Endothelial cell of umbilical vein (primary cell): ENCODE measurements at places on chromosomes 12 and 14.

DNA sequence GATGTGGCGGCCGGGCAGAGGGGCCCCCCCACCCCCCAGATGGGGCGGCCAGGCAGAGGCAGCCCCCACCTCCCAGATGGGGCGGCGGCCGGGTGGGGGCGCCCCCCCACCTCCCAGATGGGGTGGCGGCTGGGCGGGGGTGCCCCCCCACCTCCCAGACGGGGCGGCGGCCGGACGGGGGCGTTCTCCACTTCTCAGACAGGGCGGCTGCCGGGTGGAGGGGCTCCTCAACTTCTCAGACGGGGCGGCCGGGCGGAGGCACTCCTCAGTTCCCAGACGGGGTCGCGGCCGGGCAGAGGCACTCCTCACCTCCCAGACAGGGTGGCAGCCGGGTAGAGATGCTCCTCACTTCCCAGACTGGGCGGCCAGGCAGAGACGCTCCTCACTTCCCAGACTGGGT lies 469.8 kb downstream of the PCNX1 start:
- DNase-seq: no peak

GRCh38 chr12:47935184-47935583 lies 28.2 kb upstream of the TMEM106C start:
- DNase-seq: no peak

DNA sequence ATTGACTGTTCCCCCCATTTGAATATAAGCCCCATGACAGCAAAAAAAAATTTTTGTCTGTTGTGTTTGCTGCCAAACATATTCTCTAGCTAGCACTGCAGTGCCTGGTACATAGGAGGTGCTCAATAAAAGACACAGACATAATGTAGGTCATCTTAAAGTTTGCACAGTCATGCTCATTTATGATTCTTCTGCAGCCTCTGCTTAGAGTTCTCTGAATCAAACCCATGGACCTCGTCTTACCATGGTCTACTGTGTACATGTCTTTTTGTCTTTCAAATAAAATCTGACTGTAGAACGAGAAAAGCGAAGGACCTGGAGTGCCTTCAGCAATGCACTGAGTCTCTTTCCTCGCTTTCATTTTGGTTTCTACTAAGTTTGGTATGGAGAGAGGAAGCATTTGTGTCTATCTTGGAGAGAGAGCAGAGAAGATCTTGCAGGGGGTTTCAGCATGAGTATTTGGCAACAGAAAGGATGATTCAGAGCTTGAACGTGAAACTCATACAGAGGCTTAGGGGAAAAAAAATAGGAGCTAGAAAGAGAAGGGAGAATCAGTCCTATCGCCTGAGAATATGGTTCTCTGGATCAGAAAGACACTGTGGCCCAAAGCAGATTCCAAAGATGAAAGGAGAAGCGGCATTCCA lies 38.8 kb upstream of the TMCC3 start:
- DNase-seq: peak; percentile 74

DNA sequence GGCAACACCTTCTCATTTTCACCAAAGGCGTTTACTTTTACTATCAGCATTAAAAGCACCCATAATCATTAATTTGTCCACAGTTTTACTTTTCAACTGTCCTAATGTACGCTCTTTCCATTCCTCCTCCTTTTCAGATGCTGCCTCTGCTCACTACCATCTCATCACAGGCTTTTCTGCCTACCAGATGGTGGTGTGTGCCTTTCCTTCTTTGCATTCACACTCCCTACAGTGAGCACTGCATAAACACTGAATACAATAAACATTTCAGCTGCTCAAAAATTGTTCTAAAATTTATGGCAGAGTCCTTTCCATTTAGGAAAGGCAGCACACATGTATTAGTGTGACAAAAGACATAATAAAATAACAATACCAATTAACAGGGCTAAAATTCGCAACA lies 435.7 kb downstream of the GXYLT1 start:
- no peak for DNase-seq

DNA sequence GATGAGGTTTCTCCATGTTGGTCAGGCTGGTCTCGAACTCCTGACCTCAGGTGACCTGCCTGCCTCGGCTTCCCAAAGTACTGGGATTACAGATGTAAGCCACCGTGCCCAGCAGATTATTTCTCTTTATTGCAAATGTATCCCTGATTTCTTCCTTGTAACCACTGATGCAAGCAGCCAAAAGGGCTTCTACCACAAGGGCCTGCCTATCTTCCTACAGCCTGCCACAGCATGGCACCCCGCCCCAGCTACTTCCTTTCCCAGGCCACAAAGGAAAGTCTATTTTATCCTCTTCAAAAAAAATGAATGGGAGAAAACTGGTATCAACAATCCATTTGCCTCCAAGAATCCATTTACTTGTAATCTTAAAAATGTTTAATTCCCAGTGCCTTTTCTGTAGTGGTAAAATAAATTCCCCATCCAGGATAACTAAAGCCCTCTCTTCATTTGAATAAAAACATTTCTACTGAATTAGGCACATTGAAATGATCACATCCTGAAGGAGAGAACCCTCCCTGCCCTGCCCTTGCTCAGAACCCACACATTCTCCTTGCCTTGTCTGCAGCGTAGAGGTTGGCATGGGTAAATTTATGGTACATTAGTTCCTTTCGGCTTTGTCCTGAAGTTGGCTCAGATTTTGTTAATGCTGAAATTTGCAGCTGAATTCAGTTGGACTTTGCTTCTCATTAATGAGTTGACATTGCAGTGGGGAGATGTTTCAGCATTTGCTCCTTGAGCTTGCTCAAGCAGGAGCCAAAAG lies 19.2 kb downstream of the GPHB5 start:
- DNase-seq: no peak

DNA sequence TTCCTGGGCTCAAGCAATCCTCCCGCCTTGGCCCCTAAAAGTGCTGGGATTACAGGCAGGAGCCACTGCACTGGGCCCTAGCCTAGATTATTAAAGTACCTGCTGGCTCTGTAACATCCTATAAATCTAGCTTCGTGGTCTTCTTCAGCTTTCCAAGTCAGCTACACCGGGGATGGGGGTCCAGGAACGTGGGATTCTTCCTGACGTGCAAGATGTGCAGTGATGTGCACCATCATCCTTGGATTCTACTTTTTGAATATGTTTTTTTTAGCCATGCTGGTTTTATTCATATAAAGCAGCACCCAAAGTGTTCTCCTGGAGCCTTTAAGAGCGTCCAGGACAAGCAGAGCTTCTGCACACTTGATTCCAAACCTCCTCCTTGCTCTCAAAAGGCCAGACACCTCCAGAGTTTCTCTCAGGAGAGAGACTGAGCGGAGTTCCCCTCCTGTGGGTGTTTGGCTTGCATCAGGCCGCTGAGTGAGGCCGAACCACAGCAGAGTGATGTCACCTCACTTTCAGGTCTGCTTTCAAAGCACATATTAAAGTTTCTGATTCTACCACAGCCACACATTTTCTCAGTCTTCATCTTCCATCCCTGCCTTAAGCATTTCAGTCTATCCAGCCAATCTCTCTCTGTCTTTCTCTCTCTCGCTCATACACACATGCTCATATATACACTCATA lies 33.4 kb downstream of the VCPKMT start:
- DNase-seq: no peak

DNA sequence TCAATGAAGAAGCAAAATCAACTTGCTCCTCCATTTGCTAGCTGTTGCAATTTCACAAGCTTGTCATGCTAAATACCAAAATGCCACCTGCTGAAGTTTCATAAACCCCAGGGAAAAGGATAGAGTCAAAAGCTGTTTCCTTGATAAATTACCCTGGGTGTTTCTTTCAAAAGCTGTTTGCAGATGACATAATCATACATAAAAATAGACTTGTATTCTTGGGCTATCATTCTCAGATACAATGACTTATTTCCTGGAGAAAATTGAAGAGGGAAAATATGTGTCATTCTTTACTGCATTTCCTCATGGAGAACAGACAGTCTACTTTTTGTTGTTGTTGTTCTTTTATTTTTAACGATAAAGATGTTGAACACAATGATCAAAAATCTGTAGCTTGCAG lies 119.2 kb downstream of the GALC start:
- no peak for DNase-seq

DNA sequence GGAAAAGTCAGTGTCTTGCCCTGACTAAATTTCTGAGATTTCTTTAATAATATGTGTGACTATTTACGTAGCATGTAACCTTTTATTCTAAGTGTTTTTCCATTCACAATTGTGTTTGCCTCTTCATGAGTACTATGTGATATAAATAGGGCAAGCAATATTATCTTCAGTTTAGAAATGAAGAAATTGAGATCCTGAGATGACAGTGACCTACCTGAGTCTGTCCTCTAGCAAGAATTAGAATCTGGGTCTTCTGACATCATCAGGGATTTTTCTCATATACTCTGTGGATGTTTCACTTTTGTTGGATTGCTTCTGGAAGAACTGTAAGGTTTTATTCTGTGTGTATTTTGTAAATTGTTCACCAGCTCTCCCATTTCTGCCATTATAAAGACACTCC lies 35.0 kb downstream of the TMTC2 start:
- DNase-seq: no peak

GRCh38 chr14:36522347-36522971 lies 2.4 kb upstream of the NKX2-1 start:
- DNase-seq: no peak

- DNase-seq: no peak
These were observed 27.8 kb downstream of the NOPCHAP1 start for GRCh38 chr12:105013892-105014291.

- DNase-seq: no peak
These were observed 98.6 kb upstream of the FAR2 start for GRCh38 chr12:29050503-29050902.

DNA sequence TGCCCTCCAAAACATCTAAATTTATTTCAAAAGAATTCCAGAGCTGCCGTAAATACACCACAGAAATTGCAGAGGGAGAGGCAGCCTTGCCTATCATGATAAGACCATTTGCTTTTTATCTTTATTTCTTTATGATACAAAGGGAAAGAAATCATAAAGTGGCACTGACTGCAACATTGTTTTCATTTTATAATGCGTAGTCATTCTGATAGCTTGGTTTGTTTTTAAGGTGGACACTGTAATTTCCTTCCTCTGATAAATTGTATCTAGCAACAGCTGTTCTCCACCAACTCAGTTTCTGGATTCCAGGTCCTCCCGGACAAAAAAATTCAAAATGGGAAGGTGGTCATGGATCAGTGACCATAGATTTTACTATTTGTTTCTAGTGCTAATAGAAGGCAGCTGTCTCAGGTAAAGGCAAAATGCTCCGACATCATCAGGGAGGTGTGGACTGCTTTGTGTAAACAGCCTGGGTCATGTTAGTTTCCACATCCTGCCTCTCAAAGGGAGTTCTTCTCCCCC lies 623 bp upstream of the TSPAN8 start:
- DNase-seq: peak; percentile 61

DNA sequence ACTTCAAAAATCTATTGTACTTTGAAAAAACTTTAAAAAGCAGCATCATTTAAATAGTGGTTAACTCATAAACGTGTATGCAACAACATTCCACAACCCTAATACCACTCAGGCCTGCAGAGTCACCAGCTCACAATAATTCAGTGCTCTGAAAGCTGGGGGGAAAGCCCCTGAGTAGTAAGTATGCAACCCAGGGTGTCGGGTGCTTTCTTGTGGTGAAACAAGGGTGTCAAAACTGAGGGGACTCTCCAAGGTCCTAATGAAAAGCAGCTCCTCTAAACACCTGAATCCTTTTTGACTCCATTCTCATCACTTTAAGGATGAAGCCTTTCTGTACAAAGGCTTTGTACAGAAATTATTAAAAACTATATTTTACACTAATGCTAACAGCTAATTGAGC lies 33.7 kb downstream of the FGFR1OP2 start:
- no peak for DNase-seq

- no peak for DNase-seq
These were observed 86.2 kb upstream of the AMIGO2 start for GRCh38 chr12:47165934-47166333.

DNA sequence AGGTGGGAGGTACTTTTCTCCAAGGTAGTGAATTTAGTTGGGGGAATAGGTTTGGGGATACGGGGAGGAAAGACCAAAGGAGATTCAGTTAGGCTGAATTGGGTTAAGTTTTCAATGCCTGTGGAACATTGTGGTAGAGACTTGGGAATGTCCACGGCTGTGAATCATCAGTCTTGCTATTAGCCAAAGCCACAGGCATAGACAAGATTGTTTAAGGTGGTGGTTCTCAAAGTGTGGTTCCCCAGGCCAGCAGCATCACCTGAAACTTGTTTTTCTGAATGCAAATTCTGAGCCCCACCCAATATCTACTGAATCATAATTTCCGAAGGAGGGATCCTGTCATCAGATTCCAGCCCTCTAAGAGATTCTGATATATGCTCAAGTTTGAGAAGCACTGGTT lies 316.2 kb downstream of the EGLN3 start:
- no peak for DNase-seq

- DNase-seq: no peak
These were observed 9.8 kb downstream of the NKX2-1 start for GRCh38 chr14:36510078-36510799.

- DNase-seq: no peak
These were observed 69.0 kb upstream of the WSCD2 start for GRCh38 chr12:108060067-108060466.

- DNase-seq: no peak
These were observed 391.6 kb downstream of the ZFP36L1 start for GRCh38 chr14:68401317-68401716.

DNA sequence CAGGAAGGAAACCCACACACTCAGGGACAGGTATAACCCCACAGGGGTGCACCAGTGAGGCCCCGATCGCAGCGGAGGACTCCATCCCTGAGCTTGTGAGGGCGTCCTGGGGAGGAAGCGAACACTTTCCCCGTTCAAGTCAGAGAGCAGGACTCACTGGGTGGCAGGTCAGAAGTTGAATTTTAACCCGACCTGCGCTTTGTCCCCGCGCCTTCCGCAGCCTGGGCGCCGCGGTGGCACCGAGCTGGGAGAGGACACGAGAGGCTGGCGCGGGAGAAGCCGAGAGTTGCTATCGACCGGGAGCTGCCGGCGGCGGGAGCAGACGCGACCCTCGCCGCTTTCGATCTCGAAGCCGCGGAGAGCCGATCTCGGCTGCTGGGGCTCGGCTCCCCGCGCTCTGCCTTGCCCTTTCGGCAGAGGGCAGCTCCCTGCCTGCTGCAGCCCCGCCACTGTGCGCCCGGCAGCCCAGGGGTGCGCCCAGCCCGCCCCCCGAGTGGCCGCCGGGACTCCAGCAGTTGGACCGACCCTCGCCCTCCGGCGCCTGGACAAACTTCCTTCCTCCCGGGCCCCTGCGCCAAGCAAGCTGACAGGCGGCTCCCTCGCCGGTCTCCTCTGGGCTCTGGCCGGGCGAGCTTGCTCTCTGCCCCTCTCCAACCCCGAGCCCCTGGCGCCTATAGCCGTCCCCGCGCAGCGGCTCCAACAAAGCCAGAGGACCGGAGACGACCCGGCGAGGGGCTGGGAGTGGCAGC lies 918 bp downstream of the LIN7A start:
- peak; percentile 44 for DNase-seq

- DNase-seq: no peak
These were observed 11.1 kb downstream of the TXNRD1 start for GRCh38 chr12:104226672-104227071.

DNA sequence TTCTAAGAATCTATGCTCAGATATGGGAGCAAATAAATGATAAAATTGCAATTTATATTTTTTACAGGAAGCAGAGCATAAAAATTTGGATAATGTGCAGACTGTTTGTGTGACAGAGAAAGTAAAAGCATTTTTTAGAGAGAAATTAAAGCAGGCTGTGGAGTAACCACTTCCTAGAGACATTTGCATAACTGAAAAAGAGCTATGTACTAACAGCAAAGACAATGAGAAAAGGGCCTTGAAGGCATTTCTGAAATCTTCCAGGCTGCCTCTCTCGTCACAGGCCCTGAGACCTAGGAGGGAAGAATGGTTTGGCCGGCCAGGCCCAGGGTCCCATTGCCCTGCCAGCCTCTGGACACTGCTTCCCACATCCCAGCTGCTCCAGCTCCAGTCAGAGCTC lies 247.2 kb downstream of the ALX1 start:
- no peak for DNase-seq
